Fibroblast of villous mesenchyme (primary cell): ENCODE measurements at places on chromosomes 4 and X. TPM values are rescaled to one million over a fixed set of nuclear protein-coding genes. Genes with fewer than 3 reads are reported as not detected.

Gene CPZ
- total RNA-seq = 15.5 and 19.0 TPM in 2 replicates

Gene STS
- total RNA-seq = 4.5 and 6.9 TPM in 2 replicates

Gene TMEM165
- total RNA-seq = 123 and 186 TPM in 2 replicates

GRCh38 chr4:165779950-165780670, 92.9 kb upstream of the TLL1 start:
- DNase-seq = no peak

- DNase-seq = no peak
Observed at GRCh38 chr4:168474660-168475320, 5.5 kb downstream of the DDX60L start.

DNA sequence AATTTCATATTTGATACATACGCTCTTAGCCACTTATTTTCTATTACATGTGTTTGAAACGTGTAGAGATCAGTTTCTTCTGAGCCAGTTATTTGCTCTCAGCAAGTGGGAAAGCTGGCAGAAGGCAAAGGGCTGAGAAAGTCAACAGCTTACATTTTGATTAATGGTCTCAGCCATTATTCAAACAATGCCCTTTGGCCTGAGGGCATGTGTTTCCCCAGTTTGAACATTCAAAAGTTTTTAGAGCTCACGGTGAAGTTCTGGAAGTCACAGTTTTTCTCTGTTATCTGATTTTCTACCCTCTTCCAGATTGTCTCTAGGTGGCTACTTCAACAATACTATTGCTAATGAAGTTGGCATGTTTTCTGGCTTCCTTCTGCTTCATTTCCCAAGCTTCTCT, 591.8 kb upstream of the CPEB2 start:
- DNase-seq = no peak

DNA sequence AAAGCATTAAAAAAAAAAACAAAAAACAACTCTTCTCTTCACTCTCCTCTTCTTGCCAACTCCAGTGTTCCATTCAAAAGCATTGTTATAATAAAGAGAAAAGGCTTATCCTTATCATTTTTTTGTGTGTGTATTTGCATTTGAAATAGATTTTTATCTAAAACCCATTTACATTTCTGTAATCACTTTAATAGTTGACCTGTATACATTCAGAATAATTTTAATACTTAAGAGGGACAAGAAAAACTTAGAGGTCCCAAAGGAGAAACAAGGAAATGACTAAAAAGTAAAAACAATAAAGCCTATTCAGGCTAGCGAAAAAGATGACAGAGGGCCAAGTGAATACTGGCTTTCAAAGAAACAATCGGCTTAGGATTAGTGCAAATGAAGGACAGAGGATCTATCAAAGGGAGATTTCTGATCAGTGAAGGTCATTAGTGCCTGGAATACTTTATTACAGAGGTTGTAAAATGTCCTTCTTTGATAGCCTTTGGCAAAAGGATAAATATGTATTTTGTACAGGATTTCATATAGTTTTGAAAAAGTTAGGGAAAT, 808.3 kb downstream of the RPA4 start:
- no peak for DNase-seq

DNA sequence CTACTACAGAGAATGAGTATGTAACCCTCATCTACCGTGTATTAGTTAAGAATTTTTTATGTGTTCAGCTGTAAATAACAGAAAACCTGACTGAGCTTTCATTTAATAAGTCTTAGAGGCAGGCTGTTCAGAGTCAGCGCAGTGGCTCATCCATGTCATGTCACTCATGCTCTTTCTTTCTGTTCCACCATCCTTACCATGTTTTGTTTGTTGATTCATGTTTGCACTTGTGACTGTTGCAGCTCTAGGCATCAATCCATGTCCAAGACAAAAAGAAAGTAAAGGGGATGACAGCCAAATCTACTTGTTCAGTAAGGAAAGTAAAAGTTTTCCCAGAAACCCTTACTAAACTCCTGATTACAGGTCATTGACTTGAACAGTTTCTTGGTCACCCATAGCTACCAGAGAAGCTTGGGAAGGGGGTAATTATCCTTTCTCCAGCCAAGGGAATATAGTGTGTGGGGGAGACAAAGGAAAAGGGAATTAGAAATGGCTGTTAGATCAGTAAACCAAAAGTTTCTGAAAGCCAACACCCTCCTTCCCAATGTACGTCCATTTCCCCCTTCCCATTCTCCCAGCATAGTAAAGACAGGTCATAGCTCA, 9.0 kb downstream of the ART3 start:
- no peak for DNase-seq

Gene BBS7
- 23.2 and 29.4 TPM in 2 replicates for total RNA-seq
